Glutamatergic neuron (in vitro differentiated cells): ENCODE measurements at places on chromosomes 5 and 9.

- DNase-seq, result peak; percentile 86
Observed at GRCh38 chr9:127825319-127826051, 22.8 kb downstream of the FPGS start.

DNA sequence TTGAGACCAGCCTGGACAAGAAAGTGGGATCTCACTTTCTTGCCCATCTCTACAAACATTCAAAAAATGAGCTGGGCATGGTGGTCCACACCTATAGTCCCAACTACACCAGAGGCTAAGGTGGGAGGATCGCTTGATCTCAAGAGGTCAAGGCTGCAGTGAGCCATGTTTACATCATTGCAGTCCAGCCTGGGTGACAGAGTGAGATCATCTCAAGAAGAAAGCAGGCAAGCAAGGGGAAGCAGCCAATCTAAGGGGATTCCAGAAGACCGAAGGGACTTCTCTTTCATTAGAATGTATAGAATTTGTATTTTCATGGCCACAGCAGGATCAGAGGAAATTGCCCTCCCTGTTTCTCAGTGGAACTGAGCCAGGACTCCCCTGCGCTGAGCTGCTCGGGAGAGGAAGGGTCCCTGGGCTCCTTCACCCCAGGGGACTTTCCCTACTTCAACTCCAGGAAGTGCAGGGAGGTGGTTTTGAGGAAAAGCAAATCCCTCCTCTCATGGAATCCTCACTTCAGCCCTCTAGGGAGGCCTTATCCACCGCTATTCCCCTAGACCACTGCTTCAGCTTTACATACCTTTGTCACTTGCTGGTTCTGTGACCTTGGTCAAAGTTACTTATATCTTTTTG is 12.1 kb downstream of the WWC1 start:
- DNase-seq, result no peak

GRCh38 chr5:1800472-1801221 is 560 bp upstream of the NDUFS6 start:
- DNase-seq, result peak; percentile 53

GRCh38 chr5:79745255-79745654 is 55.6 kb downstream of the CMYA5 start:
- DNase-seq, result no peak
